Midbrain (tissue), 1 donor: ENCODE measurements at places on chromosomes 2 and 18.

DNA sequence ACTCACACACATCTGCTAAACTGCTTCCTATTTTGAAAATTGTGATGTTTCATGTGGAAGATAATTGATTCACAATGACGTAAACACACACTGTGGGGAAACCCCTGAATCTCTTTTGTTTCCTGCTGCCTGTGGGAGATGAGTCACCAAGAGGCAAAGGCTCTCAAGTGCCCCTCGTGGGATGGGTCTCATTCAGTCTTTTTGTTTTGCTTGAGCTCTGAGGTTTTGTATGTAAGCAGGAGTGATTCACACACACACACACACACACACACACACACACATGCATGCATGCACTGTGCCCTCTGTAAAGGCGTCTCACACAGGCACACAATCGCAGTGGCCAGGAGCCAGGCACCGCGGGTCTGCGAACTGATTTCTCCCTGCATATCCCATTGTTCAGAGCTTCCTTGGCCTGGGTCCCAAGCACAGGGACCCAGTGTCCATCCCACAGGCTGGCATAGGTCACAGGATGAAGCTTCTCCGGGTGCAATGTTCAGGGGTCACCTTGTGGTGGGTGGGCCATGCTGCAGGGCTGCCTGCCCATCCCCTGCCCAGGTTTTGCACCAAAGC, 12.1 kb upstream of the ARHGEF4 start:
- DNase-seq: peak; percentile 71

DNA sequence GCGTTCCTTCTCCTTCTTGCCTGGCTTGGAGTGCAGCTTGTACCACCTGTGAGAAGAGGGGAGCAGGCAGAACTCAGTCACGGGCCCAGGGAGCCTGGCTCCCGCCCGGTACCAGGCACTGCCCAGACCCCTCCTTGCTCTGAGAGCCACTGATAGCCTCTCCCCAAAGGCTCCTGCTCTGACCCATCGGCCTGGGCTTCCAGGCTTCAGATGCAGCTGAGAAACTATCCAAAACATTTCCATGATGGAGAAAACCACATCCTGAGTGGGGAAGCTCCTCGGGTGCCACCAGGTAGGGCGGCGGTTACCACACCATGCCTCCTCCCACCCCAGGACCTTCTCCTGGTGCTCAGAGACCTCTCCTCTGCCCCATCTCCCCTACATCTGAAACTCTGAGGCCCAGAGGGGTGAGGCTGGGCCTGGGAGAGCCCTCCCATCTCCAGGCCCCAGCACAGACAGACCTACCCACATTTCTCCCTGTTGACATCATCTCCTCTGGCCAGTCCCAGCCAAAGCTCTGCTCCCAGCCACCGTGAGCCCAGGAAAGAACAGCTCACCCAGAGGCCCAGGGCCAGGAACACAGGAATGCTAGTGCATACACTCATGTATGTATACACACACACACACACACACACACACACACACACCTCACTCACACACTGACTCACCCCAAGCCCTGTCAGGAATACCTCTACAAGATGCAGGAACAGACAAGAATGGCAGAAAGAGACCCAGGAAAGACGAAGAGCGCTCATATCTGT, 17.9 kb upstream of the SFXN5 start:
- no peak for DNase-seq

DNA sequence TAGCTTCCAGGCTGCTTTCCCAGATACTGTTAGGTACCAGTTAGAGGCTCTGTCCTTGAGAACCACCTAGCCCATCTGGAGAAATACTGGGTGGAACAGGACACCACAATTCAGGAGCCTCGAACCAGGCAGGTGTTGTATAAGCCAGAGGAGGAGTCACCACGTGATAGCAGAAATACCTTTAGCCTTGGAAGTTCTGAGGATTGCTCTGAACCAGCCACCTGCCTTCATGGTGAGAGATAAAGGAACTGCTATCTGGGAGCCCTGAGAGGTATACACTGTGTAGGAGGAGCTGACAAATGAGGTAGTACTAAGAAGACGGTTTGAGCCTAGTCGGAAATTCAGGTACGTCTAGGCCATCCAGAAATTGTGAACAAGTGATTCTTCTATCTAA, 7.6 kb upstream of the GPBAR1 start:
- DNase-seq: no peak

DNA sequence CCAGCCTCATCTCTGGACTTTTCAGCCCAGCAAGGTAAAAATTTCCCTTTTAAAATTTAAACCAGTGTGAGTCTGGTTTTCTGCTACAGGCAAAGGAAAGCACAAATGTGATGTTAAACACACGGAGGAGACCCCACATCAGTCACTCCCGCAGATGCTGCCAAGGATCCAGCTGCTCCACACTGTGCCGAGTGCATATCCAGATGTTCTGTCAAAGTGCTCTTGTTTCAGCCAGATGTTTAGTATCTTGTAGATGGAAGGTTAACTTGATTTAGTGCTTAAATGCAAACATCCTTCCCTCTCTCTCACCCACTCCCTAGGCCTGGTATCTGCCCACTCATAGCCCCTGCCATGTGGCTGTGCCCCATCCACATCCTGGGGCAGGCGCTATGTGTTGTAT, 15.8 kb upstream of the ATOH8 start:
- DNase-seq: no peak

DNA sequence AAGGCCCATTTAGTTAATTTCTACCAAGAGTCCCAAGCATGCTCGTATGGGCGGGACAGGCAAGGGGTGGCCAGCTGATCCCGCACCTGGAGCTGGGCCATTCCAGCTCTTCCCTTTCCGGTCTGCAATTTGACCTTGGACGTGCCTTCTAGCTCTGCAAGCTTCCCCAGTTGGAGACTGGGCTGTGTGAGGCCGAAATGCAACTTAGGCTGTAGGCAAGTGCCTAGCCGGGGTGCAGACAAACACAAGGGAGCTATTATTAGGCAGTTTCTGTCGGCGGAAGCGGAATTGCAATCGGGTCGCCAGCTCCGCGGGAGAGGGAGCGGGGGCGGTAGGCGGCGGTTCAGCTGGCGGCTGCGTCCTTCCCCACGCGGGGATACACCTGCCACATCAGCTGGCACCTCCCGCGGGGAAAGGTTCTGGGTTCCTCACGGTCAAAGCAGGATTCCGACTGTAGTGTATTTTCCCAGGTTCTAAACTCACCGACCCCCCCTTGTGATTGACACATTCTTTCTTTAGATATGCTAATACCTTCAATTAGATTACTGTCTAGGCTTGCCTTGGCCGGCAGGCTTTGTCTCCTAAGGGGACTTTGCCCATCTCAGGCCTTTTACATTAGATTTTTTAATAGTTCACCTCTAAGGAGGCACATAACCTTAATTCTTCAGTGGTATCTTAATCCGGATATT, 17.1 kb upstream of the ZNF532 start:
- no peak for DNase-seq

GRCh38 chr2:26068602-26069298, 34.9 kb downstream of the RAB10 start:
- DNase-seq: no peak

GRCh38 chr2:61759005-61759404, 94.9 kb downstream of the FAM161A start:
- DNase-seq: no peak

DNA sequence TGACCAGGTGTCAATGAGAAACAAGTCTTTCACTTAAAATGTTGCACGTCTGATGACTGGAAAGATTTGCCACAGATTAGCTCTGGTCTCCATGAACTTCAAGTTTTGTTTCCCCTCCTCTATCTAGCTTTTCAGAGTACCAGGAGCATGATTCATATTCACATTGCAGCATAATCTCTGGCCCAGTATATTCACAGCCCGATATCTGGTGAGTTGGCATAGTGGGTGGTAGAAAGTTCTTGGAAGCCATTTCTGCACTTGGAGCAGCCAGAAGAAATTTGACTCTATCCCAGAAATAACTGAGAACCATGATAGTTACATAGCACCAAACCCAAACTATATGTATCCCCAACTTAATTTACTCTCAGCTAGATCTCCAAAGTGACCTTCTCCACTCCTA, 503.9 kb downstream of the PID1 start:
- DNase-seq: no peak

GRCh38 chr2:8872821-8873432, 35.5 kb upstream of the KIDINS220 start:
- peak; percentile 67 for DNase-seq

DNA sequence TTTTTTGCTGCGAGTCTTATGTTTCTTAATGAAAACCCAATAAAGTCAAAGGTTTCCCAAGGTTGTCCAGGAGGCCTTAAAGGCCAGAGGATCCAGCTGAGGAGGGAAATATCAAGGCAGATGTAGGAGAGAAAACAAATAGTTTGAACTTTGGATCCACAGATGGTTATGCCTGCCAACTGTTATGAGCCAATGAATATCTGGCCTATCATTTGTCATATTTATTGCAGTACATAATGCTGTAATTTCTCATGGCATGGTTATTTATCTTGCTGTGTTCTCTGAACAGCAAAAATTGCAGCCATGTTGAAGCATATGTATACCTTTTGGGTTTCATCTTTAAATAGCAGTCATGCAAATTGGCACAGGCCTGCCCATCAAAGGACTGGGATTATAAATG, 38.2 kb upstream of the CAVIN2 start:
- no peak for DNase-seq

DNA sequence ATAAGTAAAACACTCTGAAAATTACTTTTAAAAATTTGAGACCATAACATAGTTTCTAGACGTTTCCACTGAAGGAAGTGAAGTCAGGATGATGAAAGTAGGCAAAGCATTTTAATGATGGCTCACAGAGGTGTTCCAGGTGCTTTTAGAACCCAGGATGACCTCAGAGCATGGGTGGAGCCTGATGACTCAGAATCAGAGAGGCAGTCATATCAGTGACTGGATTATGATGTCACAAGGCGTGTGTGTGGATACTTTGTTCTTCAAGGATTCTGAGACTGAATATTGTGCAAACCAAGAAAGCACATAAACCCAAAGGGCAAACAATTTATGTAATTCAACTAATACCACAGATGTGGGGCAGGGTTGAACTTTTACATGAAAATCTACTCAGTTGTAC, 208.0 kb upstream of the FBXO11 start:
- no peak for DNase-seq

- peak; percentile 54 for DNase-seq
These were observed 767 bp upstream of the NPPC start for GRCh38 chr2:231926761-231927565.

GRCh38 chr2:5674026-5674340, 18.2 kb upstream of the SOX11 start:
- DNase-seq: no peak

DNA sequence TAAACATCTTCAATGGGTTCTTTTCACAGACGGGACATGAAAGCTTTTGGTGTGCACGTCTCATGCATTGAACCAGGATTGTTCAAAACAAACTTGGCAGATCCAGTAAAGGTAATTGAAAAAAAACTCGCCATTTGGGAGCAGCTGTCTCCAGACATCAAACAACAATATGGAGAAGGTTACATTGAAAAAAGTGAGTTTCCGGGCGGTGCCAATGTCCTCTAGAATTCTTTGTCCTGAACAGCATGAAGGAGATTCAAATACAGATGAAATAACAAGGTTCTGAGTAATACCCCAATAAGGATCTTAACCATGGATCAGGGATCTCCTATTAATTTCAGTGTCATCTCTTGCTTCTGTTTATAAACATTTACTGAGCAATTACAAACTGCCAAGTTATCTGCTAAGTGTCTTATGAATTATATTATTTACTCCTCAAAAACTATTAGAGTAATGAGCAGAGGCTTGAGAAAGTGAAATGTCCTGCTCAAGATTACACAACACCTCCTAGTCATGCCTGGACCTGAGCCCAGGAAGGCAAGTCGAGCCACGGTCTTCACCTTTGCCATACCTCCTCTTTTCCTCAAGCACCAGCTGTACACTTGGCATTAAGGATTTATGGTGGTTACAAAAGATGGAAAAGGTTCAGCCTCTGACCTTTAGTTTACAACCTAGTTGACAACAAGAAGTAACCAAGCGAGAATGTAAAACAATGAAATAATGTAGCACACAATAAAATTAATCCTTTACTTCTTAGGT, 22.6 kb downstream of the DHRS9 start:
- DNase-seq: no peak

DNA sequence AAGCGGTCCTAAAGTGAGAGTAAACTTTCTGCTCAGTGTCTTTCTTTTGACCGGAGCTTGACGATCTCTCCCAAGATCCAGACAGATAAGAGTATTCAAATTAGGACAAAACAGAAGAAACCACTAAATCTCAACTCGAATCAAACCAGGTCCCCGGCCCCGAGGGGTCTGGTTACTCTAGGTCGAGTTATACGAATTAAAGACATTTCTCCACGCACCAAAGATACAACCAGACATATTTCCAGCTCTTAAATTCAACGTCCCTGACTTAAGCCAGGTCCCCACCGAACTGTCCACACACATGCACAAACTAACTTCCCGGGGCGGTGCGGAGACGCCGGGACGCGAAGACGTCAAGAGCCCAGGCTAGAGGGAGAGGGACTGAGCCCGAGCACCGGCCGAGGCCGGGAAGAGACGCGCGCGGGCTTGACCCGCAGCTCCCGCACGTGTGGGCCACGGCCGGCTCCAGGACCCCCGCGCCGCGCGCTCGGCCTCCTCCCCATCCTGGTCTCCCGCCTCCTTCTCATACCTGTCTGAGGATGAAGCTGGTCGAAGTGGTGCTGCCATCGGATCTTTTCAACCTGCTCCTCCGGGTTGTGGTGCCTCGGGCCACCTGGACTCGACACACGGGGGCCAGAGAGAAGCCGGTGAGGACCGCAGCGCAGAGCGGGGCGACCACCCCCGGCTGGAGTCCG, 896 bp downstream of the CACNB4 start:
- no peak for DNase-seq

- no peak for DNase-seq
These were observed 98.6 kb downstream of the GFPT1 start for GRCh38 chr2:69288429-69288828.

DNA sequence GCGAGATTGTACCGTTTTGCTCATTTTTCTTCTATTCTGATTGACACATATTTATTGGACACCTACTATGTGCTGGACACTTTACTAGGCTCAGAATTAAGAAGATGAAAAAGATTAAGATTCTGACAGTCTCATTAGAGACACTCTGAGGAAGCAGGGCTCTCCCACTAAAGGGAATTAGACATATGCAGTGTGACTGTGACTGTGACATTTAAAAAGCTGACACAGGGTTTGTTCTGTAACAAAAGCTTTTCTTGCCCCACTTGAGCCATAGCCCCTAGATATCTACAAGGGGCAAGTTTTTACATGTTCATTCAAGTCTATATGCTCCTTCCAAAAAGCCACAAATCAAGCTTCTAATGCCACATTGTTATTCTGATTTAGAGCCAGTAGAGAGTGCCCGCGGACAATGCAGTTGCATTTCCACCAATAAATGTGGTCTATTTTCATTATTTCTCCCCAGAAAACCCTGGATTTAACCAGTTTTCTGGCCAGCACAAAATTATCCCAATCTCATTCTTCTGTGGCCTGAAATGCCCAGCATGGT, 9.8 kb downstream of the ARHGAP25 start:
- no peak for DNase-seq

- DNase-seq: no peak
These were observed 243.0 kb downstream of the ZNF407 start for GRCh38 chr18:74840492-74841167.

GRCh38 chr2:211390536-211391188, 834.3 kb downstream of the CPS1 start:
- DNase-seq: peak; percentile 67
